ENCODE measurements at places on chromosomes 7 and 10.

DNA sequence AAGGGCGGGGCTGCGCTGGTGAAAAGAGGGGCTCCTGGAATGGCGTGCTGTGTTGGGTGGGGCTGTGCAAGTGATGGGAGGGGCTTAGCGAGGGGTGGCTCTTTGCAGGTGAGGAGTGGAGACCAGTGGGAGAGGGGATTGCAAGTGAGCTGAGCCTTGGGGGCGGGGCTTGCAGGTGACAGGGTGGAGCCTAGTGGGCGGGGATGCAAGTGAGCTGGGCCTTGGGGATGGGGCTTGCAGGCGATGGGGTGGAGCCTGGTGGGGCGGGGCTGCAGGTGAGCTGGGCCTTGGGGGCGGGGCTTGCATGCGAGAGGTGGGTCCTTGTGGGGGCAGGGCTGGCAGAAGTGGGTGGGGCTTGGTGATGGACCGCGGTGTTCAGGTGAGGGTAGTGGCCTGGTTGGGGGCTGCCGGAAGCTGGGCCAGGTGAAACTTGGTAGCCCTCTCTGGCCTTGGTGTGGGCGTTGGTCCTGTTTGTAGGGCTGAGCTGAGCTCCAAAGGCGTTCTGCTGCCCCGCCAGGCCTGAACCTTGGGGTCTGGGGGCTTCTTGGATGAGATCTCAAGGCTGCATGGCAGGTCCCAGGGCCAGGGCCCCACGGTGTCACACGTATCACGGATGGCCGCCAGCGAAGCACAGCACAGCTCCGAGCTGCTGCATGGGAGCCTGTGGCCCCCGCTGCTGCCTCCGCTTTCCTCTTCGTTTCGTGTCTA is 743 bp upstream of the PITRM1 start:
- no peak for DNase-seq

DNA sequence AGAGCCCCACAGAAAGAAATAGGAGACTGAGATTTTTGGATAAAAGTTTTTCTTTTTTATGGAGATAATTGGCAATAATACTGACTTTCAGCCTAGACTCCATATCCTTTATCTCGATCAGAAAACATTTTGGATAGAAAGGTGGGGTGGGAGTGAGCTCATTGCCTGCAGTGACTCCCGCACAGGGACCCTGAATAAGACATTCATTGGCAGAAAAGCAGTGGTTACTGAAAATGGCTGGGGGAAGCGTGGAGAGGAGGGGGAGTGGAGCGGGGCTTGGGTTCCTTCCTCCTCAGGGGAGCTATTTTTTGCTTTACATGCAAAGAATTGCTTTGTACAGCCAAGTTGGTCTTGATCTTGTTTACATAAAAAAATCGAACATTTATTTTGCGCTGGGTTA is 90.4 kb upstream of the BMPER start:
- DNase-seq, result no peak

DNA sequence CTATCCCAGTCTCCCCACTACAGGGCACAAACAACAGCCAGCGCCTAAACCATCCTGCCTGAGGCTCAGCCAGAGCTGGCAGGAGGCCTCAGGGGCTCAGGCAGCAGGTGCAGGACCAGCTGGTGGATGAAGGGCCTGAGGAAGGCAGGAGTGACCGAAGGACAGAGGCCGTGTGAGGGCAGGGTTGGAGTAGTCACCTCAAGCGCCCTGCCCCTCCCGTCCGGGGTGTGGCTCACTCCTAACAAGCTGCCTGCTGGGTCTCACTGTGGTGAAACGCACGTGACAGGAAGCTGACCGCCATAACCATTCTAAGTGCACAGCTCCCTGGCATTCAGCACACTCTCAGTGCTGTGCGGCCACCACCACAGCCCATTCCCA is 281.1 kb downstream of the ELFN1 start:
- DNase-seq, result no peak

DNA sequence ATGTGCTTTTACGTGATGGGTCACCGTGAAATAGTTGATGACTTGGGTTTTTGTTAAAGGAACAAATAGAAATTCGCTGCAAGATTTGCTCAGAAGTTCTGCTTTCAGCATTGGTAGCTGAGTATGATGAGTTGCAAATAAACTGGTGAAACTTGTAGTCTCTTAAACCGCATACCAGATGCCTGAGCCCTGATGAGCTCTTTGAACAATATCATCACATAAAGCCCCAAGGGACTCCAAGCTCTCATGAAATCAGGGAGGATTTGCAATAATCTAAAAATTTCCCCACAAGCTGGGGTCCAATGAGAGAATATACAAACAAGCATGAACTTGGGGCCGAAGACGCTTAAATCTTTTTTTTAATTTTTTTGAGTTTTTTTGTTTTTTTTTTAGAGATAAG is 312.4 kb downstream of the CALN1 start:
- no peak for DNase-seq

DNA sequence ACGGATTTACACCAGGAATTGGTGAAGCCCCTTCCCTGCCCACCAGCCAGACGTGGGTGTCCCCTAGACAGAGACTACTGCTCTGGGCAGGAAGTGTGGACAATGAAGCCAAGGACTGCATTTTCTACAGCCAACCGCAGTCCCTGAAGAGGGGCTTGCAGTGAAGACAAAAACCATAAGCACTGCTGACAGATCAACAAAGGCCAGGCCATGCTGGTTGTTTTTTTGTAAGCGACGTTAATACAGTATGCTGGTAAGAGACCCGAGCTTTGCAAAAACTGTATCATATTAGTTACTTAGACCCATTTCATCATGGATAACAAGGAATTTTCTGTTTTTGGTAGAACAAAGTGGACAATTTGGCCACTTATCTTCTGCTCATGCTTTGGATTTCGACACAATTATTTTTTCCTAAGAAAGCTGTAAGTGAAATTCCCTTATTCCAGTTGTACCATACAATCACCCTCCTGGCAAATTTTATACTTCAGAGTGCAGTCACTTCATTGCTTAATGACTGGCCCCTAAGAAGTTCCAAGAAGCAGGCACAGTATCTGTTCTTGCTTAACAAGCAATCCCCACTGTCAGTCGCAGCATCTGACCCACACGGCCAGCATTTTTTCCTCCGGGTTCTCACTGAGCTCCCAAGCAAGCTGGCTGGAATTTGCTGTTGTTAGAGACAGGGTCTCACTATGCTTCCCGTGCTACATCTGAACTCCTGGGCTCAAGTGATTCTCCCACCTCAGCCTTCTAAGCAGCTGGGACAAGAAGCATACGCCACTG is 163.5 kb downstream of the PARD3 start:
- no peak for DNase-seq

GRCh38 chr7:22577470-22578001 is 77.5 kb upstream of the STEAP1B start:
- DNase-seq, result no peak

- DNase-seq, result no peak
These were observed 14.8 kb downstream of the ACSM6 start for GRCh38 chr10:95208702-95209391.

DNA sequence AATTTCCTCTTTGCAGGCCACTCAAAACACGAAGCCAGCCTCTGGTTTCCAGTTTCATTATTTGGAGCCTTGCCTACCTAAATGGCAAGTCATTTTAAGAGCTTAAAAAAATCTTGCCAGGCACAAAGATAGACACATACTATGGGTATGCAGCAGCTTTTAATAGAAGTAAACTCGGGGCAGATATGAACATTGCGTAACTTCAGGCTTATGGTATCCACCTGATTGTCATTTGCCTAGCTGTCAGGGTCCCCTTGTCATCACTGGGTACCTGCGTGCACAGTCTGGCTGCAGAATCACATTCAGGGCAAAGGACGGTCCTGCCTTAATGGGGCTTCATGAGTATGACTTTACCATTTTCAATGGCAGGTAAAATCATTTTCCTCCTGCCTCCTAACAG is 466.1 kb upstream of the NRP1 start:
- no peak for DNase-seq
